Stimulated activated effector memory CD8-positive, alpha-beta T cell treated with anti-CD3 and anti-CD28 coated beads, Interleukin-12 subunit alpha, Interleukin-12 subunit beta, amount 100 ng/mL, for 72 hours (primary cell): ENCODE measurements at places on chromosomes 3 and 15.
A peak's percentile ranks its signal among the peaks of the same experiment; 100 is the strongest.

DNA sequence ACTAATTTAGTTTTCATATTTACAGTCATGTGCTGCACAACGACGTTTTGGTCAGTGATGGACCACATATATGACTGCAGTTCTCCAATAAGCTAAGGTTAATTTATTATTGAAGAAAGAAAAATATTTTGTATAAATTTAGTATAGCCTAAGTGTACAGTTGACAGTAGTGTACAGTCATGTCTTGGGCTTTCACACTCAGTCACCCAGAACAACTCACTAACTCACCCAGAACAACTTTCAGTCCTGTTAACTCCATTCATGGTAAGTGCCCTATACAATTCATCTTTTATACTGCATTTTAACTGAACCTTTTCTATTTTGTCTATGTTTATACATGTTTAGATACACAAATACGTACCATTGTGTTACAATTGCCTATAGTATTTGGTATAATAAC lies 3.8 kb upstream of the GABRR3 start:
- no peak for DNase-seq

- no peak for DNase-seq
Measured at GRCh38 chr3:171227359-171227758, 200.8 kb upstream of the SLC2A2 start.

DNA sequence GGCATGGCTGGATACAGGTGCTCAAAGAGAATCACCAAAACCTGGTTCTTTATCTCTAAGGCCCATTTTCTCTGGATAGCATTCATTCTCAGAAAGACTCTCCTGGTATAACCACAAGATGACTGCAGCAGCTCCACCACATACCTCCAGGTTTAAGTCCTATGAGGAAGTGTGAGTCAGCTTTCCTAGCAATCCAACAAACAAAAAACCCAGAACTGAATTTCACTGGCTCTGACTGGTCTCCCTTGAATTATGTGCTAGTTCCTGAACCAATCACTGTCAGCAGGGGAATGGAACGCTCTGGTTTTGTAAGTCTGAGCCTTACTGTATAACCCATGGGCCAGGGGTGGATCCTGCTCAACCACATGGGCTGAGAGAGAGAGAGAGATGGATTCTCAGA lies 27.2 kb downstream of the MRPL46 start:
- peak; percentile 22 for DNase-seq

- DNase-seq = no peak
Measured at GRCh38 chr3:37556789-37557301, 304.8 kb upstream of the CTDSPL start.

GRCh38 chr3:170467571-170468147 lies 49.0 kb downstream of the CLDN11 start:
- no peak for DNase-seq

DNA sequence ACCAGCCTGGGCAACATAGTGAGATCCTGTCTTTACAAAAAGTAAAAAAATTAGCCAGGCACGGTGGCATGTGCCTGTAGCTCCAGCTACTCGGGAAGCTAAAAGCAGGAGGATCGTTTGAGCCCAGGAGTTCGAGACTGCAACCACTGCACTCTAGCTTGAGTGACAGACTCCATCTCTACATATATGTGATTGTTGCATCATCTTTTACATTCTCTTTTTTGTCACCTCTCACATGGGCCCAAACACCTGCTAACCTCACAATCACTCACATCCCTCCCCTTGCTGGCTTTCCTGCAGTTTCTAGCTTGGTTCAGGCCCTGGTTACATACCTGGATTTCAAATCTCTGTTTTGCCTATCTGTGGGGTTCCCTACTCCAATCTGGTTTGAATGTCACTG lies 19.4 kb downstream of the MYLK start:
- no peak for DNase-seq

- DNase-seq = no peak
Measured at GRCh38 chr3:116836286-116836685, 126.7 kb downstream of the TUSC7 start.

- no peak for DNase-seq
Measured at GRCh38 chr3:127984241-127984975, 67.8 kb upstream of the SEC61A1 start.

GRCh38 chr15:65032801-65033537 lies 3.5 kb upstream of the MTFMT start:
- no peak for DNase-seq

- no peak for DNase-seq
Measured at GRCh38 chr15:94265009-94265408, 33.6 kb downstream of the MCTP2 start.

- DNase-seq = no peak
Measured at GRCh38 chr3:187736418-187736871, 8.8 kb downstream of the BCL6 start.

DNA sequence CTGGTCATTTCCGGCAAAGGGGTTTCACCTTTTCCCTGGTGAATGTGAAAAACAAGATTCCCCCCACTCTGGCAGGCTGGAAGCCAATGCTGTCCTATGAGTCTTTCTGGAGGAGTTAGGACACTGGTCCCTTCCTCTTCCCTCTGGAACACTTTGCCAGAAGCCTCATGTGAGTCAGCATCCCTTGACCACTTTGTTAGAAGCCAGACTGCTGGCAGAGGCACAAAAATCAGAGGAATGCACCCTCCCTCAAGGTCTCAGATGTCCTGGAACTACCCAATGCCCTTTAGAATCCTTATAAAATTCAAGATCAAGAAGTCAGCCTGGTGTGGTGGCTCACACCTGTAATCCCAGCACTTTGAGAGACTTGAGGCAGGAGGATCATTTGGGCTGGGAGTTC lies 26.6 kb downstream of the ITGB5 start:
- DNase-seq = no peak

DNA sequence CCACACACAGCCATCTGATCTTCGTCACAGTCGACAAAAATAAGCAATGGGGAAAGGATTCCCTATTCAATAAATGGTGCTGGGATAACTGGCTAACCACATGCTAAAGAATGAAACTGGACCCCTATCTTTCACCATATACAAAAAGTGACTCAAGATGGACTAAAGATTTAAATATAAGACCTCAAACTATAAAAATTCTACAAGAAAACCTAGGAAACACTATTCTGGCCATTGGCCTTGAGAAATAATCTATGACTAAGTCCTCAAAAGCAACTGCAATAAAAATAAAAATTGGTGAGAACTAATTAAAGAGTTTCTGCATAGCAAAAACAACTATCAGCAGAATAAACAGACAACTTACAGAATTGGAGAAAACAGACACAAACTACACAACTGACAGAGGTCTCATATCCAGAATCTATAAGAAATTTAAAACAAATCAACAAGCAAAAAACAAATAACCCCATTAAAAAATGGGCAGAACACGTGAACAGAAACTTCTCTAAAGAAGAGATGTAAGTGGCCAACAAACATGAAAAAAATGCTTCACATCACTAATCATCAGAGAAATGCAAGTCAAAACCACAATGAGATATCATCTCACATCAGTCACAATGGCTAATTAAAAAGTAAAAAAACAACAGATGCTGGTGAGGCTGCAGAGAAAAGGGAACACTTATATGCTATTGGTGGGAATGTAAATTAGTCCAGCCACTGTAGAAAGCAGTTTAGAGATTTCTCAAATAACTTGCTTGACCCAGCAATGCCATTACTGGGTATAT lies 104.0 kb downstream of the NR1I2 start:
- DNase-seq = no peak

DNA sequence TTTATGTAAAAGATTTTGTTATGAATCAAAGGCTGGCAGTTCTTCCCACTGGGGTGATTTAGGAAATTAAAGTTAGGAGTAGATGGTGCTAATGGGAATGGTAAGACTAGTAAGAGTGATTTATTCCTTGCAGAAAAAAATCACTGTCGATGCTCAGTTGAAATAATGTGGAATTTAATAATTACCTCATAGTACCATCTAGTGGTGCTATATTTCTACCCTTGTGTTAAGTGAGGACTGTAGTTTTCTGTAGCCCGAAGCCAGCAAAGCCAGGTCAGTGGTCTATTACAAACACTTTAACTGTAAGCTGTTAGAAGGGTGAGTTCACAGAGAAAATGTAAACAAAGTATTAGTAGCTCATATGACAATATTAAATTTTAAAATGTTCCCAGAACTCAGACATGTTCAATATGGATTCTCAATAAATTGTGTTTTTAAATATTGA lies 39.5 kb upstream of the GOLGA8J start:
- DNase-seq = no peak

DNA sequence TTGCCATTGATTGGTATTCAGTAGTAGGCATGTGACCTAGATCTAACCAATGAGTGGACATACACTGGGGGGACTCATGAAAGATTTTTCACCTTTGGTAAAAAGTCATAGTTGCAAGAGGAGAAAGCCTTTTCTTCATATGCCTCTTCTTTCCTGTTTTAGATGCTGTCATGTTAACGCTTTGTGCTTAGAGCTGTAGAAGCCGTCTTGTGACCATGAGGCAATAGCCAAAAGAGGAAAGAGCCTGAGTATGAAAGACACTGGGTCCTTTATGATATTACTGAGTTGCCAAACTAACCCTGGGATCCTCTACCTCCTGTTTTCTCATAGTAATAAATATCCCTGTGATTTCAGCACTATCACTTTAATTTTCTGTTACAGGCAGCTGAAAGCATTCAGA lies 396.0 kb downstream of the FHIT start:
- DNase-seq = no peak

GRCh38 chr3:143188881-143189280 lies 69.3 kb downstream of the CHST2 start:
- DNase-seq = peak; percentile 8

GRCh38 chr3:169891886-169892285 lies 19.5 kb upstream of the SAMD7 start:
- no peak for DNase-seq

DNA sequence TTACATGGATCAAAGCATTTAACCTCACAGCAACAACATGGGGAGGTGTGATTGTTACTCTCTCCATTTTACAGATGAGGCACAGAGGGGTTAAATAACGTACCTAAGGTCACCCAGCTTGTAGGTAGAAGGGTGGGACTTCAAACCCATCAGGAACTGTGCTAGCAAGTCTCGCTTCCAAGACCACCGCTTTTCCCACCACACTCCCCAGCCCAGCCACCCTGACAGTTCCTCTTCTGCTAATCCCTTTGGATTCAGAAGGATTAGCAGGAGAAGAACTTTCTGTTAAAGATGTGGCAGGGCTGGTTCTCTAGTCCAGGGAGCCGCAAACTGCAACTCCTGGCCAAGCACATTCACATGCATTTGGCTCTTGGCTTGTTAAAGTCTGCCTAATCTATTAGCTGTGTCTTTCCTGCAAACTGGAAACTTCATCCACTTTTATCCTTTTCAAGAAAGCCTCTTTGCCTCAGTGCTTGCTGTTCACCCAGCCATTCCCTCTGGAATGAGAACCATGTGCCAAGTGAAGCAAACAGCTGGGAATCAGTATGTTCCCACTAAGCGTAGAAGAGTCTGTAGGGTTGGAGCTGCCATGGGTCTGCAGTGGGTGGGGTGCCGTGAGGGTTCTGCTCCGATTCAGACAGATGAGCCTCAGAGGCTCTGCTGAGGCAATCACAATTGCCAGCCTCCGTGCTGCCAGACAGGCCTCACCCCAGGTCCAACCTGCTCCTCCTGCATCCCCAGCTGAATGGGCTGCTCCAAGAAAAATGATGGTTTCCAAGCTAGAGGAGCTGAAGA lies 44.6 kb downstream of the POMGNT2 start:
- no peak for DNase-seq

- no peak for DNase-seq
Measured at GRCh38 chr3:187015903-187016638, 85.7 kb downstream of the ST6GAL1 start.

DNA sequence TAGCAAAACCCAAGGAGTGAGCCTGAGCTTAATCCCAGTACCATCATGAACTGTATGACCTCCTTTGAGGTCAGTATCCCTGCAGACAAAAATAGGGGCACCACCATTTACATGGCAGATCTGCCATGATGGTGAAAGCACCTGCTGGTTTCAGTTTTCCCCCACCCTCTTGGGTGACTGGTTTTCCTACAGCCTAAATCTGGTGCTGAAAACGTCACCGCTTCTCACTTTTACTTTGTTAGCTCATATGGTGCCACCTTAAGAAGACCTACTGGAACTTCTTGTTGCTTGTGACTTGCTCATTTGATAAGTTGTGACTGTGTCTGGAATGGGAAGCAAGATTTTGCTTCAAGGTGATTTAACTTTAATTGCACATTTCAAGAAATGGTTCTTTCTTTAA lies 5.1 kb downstream of the PPP1R2 start:
- DNase-seq = no peak

DNA sequence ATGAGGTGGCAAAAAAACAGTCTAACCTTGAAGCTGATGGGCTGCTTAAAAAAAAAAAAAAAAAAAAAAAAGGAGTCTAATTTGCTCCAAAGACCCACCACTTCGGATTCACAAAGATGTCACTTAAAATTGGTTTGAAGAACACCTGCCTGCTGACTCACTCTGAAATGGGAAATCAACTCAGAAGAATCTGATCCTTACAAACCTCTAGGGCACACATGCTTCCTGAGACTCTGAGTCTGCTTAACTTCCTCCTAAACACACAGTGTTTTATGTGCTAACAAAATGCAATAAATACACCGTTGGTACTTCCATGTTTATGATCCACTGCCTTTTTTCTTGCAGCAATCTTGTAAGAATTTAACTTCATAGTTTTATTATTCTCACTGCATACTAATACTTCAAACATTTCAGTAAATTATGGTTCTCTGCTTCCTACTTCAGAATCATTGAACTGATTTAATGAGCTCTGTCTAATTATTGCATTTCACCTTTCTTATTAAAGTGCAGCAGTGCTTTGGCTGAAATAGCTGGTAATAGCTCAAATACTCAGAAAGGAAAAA lies 73.0 kb upstream of the FRMD4B start:
- DNase-seq = no peak

GRCh38 chr15:86754846-86755245 lies 675.2 kb downstream of the AGBL1 start:
- no peak for DNase-seq

DNA sequence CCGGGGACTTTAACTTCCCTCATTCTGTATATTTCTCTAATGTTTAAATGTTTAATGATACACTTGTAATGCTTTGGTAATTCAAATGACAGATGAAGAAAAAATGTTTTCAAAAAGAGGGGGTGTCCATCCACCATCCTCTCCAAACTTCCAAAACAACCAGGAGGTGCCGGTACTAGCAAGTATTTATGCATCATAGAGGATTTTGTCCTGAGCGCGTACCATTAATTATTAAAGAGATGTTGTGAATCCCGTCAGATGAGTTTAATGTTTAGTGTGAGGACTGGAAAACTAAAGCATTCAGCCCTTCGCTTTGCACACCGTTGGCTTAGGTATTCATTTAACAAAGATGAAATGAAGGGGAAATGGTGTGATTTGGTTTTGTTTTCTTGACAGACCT lies 1.3 kb downstream of the SLC28A1 start:
- no peak for DNase-seq

GRCh38 chr3:123593381-123593780 lies 8.5 kb upstream of the HACD2 start:
- no peak for DNase-seq

DNA sequence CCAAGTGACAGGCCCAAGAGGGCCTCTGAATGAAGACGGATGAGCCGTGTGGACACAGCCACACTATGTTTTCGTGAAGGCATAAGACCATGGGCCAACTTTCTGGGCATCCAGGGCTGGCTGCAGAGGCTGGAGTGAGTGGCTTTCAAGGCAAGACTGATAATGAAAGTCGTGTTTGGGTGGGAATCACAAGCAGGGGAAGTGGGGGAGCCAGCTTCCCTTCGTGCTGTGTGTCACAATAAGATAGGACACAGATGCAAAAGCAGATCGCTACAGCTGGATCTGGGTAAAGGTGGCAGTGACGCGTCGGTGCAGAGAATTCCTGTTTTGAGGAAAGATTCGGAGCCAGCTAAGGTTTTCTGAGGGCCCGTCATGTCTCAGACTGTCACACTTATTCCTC lies 309.8 kb upstream of the CTDSPL start:
- no peak for DNase-seq
